Upper lobe of right lung (tissue), 1 donor: ENCODE measurements at places on chromosomes 11 and 22. TPM values are rescaled to one million over a fixed set of nuclear protein-coding genes. Genes with fewer than 3 reads are reported as not detected.

Gene CECR2
- 7.2 TPM for total RNA-seq

Gene TRPM5
- not detected for total RNA-seq

Gene MPPED2
- total RNA-seq, result 1.3 TPM

Gene FAM227A
- 0.98 TPM for total RNA-seq

Gene THY1
- 7.8 TPM for total RNA-seq

Gene MS4A6E
- not detected for total RNA-seq

Gene PARVG
- total RNA-seq, result 65.9 TPM

Gene DDX25
- total RNA-seq, result 0.46 TPM

DNA sequence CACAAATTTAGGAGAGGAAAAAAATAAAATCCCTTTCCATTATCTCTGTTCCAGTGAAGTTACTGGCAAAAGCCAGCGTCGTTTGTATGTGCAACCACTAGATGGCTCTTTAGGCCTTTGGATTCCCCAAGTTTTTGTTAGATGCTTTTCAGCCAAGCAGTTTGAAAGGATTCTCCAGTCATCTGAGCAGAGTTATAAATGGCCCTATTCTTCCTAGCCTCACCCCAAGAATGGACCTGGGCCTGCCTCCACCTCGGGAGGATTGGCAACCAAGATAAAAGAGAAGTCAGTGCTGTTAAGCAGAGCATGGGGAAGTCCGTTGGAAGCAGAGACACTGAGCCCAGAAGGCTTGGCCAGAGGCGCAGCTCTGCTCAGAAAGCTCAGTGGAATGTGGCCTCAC is 15.4 kb downstream of the FAM181B start:
- DNase-seq, result no peak
- H3K36me3 ChIP-seq, result no peaks in the 10 kb centered on the region
- no peaks in the 10 kb centered on the region for H3K4me1 ChIP-seq
- no peak overlapping the region for H3K4me3 ChIP-seq
- peaks cover 9% of the 10 kb centered on the region for H3K27me3 ChIP-seq

- no peak overlapping the region for H3K4me3 ChIP-seq
- H3K4me1 ChIP-seq, result no peaks in the 10 kb centered on the region
- DNase-seq, result no peak
Observed at GRCh38 chr11:78990261-78990660, 415.6 kb upstream of the NARS2 start.

- no peaks in the 10 kb centered on the region for H3K27me3 ChIP-seq
- H3K36me3 ChIP-seq, result no peaks in the 10 kb centered on the region
- H3K4me1 ChIP-seq, result no peaks in the 10 kb centered on the region
Observed at GRCh38 chr11:103586756-103587155, 449.7 kb upstream of the DDI1 start.

DNA sequence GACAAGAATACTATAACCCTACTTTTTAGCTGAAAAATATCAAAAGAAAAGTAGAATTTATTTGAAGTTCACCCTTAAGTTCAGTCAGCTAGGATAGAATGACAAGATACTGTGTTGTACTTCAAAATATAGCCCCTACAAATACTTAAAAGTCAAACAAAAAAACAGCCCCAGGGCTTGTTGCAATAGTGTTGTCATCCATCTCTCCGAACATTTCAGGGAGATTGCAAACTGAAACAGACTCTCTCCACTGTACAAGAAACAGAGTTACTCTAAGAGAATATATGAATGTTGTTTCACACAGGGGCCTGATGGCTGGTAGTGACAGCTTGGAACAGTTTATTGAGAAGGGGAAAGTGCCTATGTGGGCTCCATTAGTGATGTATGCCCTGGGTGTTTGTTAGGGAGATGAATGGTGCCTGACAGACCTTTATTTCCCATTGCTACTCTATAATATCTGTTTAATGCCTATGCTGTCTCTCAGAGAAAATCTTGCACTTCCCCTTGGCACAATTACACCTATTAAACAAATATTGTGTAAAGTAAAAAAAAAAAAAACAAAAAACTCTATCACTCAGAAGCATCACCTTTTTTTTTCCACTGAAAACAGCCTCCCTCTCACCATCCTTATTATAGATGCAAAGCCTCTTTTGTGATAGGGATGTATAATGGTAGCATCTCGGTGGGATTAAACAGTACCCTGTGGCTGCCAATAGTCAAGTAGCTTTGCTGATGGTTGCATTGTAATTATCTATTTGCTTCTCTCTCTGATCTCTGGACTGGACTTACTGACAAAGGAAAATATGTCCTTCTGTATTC is 506.3 kb upstream of the LUZP2 start:
- H3K27me3 ChIP-seq, result no peaks in the 10 kb centered on the region
- DNase-seq, result no peak
- H3K4me1 ChIP-seq, result peaks cover 4% of the 10 kb centered on the region

DNA sequence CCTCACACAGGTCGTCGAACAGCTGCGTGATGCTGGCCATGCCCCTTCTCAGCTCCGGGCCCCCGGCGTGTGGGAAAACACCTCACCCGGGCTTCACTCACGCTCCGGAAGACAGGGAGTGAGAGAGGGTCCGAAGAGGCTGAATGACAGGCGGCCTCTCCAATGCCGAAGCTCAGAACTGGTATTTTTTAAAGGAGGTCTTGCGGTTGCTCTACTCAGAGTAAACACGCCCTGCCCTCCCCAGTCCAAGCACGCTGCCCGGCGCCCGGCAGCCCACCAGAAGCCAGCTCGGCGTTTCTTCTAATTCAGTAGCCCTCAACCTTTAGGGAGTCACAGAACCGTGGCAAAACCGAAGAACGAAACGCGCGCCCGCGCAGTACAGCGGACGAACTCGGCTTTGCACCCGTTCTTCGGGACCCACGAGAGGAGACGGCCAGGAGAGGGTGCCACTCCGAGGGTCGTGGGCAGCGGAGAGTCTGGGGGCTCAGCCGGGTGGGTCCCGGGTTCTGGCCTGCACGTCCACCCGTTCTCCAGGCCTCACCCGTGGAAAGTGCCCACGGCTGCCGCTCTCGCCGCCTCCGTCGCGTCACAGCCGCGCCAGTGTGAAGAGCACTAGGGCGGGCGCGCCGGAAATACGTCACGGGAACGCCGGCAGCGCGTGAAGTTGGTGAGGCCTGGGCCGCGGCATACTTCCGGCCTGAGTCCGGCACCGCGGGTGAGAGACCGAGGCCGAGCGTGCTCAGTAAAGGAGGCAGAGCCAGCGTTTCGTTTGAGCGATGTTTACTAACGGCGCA is at the start of gene TUBGCP6:
Gene TUBGCP6, minus strand, starts transcription at position 604 of the 794 bp plus-strand sequence. Its CDS starts 564 bp downstream, at position 40.
- no peaks in the 10 kb centered on the region for H3K27me3 ChIP-seq
- H3K4me3 ChIP-seq, result peak within 1 kb of the TSS; percentile 87
- H3K4me1 ChIP-seq, result peaks cover 45% of the 10 kb centered on the region
- peak within 1 kb of the TSS; percentile 88 for H3K27ac ChIP-seq
- H3K36me3 ChIP-seq, result peaks cover 33% of the 10 kb centered on the region

- peaks cover 67% of the 10 kb centered on the region for H3K27me3 ChIP-seq
- no peak overlapping the region for H3K4me3 ChIP-seq
- peaks cover 25% of the 10 kb centered on the region for H3K4me1 ChIP-seq
- no peak overlapping the region for H3K27ac ChIP-seq
- H3K36me3 ChIP-seq, result no peaks in the 10 kb centered on the region
- DNase-seq, result no peak
Observed at GRCh38 chr22:41915786-41916493, 1.1 kb upstream of the SHISA8 start.

DNA sequence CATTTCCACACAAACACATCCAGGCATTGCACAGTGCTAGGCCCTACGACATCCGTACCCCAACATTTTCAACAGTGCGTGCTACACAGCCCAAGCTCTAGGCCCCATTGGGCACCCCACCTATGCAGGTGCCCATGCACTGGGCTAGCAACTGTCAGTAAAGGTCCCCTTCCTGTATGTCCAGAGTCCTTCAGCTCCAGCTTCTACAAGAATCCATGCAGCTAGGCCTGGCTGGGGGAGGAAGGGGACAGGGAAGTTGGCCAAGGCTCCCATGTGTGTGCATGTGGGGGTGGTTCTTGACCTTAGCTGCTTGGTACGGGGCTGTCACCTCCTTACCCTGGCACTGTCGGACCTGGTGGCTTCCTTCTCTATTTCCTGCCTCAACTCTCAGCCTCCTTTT is 1.3 kb downstream of the B3GAT1 start:
- DNase-seq, result no peak
- H3K27me3 ChIP-seq, result peaks cover 65% of the 10 kb centered on the region
- no peaks in the 10 kb centered on the region for H3K36me3 ChIP-seq

DNA sequence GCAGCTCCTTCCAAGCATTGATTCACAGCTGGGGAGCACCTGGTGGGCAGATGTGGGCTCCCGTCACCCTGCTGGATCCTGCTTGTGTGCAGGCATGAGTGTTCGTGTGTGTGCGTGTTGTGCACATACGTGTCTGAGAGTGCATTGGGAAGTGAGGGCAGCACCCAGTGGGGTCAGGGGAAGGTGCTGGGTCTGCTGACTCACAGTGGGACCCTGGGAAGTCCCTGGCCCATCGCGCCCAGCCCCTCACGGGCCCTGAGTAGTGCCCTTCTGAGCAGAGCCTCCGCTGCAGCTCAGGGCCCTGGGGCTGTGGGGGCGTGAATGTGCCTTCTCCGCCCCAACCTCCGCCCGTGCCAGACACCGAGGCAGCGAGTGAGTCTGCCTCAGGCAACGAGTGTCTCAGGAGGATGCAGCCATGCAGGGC is 36.8 kb downstream of the WNT11 start:
- no peak for DNase-seq
- no peak overlapping the region for H3K4me3 ChIP-seq
- H3K36me3 ChIP-seq, result no peaks in the 10 kb centered on the region
- H3K27me3 ChIP-seq, result no peaks in the 10 kb centered on the region
- H3K27ac ChIP-seq, result no peak overlapping the region

- no peaks in the 10 kb centered on the region for H3K27me3 ChIP-seq
- DNase-seq, result no peak
- H3K36me3 ChIP-seq, result no peaks in the 10 kb centered on the region
- H3K4me1 ChIP-seq, result peaks cover 43% of the 10 kb centered on the region
Observed at GRCh38 chr11:45082744-45083543, 63.5 kb upstream of the PRDM11 start.

DNA sequence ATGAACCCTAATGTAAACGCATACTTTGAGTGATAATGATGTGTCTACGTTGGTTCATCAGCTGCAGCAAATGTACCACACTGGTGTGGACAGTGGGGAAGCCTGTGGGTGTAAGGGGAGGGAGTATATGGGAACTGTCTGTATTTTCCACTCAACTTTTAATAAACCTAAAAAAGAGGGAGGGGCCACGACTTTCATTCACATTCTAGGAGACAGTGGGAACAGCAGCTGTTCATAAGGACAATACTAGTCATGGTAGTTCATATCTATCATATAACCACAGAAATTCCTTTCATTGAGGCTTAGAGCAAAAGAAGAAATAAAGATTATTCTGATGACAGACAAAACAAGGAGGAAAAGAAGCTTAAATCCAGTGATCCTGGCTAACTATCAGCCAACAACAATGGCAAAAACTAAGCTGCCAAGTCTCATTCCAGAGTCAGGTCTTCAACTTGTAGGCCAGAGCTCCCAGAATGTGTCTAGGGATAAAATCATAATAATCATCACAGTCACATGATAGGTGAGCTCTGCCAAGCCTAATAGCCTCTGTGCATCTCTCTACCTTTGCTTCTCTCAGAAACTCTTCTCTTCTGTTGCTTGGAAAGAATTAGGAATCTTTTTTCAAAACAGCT is 59.4 kb upstream of the CHRM4 start:
- H3K36me3 ChIP-seq, result no peaks in the 10 kb centered on the region
- peaks cover 7% of the 10 kb centered on the region for H3K4me1 ChIP-seq
- H3K4me3 ChIP-seq, result no peak overlapping the region
- no peak overlapping the region for H3K27ac ChIP-seq

- no peak for DNase-seq
- no peaks in the 10 kb centered on the region for H3K27me3 ChIP-seq
- no peak overlapping the region for H3K4me3 ChIP-seq
- no peak overlapping the region for H3K27ac ChIP-seq
- peaks cover 13% of the 10 kb centered on the region for H3K4me1 ChIP-seq
Observed at GRCh38 chr11:10588904-10589303, 20.4 kb upstream of the LYVE1 start.

DNA sequence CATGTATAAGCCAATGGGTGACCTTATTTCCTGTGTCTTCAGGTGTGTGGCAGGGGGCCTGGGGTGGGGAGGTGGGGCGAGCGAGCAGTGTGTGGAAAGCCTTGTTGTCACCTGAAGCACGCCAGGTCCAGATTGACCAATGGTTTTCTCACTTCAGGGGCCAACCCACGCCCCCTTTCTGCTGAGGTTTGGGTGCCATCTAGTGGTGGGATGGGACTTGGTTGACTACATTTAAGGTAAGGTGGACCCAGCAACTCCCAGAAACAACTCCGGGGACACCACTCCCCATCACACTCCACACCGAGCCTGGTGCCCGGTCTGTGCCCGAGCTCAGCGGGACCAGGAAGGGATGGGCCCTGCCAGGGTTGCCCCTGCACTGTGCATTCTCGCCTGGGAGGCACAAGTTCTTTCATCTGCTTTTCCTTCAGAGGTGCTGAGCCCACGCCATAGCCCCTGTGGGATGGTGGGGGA is 40.0 kb downstream of the TPCN2 start:
- H3K4me1 ChIP-seq, result no peaks in the 10 kb centered on the region
- H3K4me3 ChIP-seq, result no peak overlapping the region
- peaks cover 19% of the 10 kb centered on the region for H3K36me3 ChIP-seq
- no peaks in the 10 kb centered on the region for H3K27me3 ChIP-seq
- no peak overlapping the region for H3K27ac ChIP-seq
- DNase-seq, result no peak

DNA sequence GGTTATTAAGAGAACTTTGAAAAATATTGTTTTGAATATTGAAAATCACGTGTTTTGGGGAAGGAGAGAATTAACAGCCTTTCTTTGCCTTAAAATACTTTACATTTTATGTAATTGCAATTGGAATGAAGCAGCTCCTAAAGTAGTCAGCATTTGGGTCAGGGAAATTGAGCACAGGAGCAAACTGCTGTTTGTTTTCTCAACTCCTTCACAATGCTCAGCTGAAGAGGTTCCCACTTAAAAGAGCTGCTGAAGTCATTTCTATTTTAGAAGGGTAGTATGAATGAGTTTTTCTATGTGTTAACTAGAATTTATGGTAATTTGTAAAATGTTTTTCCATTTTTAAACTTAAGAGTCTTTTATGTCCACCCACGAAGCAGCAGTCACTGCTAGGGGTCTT is 8.1 kb upstream of the UCP2 start:
- no peaks in the 10 kb centered on the region for H3K27me3 ChIP-seq
- no peak overlapping the region for H3K27ac ChIP-seq
- DNase-seq, result no peak
- H3K4me3 ChIP-seq, result no peak overlapping the region

GRCh38 chr22:23083315-23084021 is 13.1 kb downstream of the GNAZ start:
- no peak overlapping the region for H3K4me3 ChIP-seq
- no peaks in the 10 kb centered on the region for H3K36me3 ChIP-seq
- H3K4me1 ChIP-seq, result no peaks in the 10 kb centered on the region
- H3K27ac ChIP-seq, result no peak overlapping the region

GRCh38 chr11:65532388-65533064 is 7.6 kb downstream of the SCYL1 start:
- no peak for DNase-seq
- H3K36me3 ChIP-seq, result peaks cover 85% of the 10 kb centered on the region
- no peaks in the 10 kb centered on the region for H3K4me1 ChIP-seq
- H3K27me3 ChIP-seq, result no peaks in the 10 kb centered on the region
- no peak overlapping the region for H3K27ac ChIP-seq

DNA sequence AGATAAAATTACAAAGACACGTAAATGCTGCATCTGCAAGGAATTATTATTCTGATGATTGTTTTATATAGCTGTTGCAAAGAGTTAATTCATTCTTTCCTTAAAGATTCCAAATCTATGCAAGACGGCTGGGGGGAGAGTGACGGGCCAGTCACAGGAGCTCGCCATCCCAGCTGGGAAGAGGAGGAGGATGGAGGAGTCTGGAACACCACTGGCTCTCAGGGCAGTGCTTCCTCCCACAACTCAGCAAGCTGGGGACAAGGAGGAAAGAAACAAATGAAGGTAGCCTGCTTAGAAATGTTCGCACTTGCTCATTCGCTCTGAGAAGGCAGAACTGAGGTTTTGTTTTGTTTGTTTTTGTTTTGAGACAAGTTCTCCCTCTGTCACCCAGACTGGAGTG is 73.0 kb upstream of the ADSL start:
- peaks cover 58% of the 10 kb centered on the region for H3K36me3 ChIP-seq
- no peak overlapping the region for H3K27ac ChIP-seq
- no peak overlapping the region for H3K4me3 ChIP-seq
- no peaks in the 10 kb centered on the region for H3K27me3 ChIP-seq
